ENCODE measurements at places on chromosomes 3 and 15.

DNA sequence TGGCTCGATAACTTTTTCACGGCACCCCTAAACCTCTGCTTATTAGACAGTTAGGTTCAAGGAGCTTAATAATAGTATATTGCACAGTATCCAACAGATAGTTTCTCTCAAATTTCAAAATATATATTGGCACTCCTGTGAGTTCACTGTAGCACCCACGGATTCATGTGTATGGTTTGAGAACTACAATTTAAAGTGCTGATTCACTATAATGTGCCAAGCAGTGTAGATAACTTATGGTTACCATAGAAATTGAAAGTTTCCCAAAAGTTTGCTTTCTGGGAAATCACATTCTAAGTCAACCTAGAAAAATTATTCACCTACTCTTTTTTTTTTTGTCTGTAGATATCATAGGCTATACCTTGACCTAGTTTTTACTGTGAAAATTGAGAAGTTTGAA, 86.6 kb downstream of the GAP43 start:
- DNase-seq = no peak

GRCh38 chr3:64693031-64693430, 5.2 kb upstream of the ADAMTS9 start:
- DNase-seq = no peak

DNA sequence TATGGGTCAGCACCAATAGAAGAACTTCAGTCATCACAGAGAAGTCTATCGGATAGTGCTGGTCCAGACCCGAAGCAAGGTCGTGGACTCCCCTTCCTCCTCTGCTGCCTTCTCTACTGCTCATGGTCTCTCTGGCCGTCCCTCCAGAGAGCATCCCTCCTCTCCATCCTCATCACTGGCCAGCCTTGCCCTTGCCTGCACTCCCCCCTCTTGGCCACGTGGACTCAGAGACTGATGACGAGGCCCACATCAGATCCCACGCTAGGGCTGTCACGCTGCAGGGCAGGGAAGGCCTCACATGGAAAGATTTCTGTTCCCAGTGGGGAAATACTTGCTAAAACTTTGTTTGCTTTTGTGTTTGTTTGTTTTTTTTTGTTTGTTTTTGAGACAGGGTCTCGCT, 35.3 kb downstream of the IGDCC3 start:
- DNase-seq = no peak

DNA sequence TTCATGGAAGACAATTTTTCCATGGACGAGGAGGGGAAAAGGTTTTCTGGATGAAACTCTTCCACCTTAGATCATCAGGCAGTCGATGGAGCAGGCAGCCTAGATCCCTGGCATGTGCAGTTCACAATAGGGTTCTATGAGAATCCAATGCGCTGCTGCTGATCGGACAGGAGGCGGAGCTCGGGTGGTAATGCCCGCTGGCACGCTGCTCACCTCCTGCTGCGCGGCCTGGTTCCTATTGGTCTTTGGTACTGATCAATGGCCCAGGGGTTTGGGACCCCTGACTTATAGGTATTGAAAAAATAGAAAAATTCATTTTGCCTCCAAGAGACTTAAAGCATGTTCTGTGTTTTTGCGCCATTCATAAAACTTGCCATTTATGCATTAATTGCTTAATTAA, 793.9 kb upstream of the NR2F2 start:
- no peak for DNase-seq

GRCh38 chr15:72991026-72991425, 61.2 kb upstream of the NEO1 start:
- DNase-seq = no peak

DNA sequence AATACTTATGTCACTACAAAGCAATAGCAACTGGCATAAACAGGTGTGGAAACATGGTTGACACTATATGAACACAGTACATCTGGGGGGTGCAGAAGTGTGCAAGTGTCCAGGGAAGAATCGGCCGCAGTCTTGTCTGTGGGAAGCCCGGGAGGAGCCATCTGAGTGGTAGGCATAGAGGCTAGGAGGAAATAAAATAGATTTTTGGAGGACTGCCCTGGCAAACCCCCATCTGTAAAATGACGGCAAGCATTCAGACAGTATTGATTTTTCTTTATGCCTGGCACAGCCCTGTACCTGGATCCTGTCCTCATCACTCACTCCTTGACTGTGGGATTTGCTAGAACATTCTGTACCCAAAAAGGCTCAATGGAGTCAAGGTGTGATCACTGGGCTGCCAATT, 31.3 kb downstream of the THSD4 start:
- DNase-seq = no peak

GRCh38 chr3:35473956-35474355, 165.4 kb upstream of the ARPP21 start:
- no peak for DNase-seq

GRCh38 chr3:7707187-7707586, 794.4 kb upstream of the LMCD1 start:
- DNase-seq = no peak

- DNase-seq = no peak
Observed at GRCh38 chr3:175668300-175668699, 809.2 kb downstream of the NAALADL2 start.

DNA sequence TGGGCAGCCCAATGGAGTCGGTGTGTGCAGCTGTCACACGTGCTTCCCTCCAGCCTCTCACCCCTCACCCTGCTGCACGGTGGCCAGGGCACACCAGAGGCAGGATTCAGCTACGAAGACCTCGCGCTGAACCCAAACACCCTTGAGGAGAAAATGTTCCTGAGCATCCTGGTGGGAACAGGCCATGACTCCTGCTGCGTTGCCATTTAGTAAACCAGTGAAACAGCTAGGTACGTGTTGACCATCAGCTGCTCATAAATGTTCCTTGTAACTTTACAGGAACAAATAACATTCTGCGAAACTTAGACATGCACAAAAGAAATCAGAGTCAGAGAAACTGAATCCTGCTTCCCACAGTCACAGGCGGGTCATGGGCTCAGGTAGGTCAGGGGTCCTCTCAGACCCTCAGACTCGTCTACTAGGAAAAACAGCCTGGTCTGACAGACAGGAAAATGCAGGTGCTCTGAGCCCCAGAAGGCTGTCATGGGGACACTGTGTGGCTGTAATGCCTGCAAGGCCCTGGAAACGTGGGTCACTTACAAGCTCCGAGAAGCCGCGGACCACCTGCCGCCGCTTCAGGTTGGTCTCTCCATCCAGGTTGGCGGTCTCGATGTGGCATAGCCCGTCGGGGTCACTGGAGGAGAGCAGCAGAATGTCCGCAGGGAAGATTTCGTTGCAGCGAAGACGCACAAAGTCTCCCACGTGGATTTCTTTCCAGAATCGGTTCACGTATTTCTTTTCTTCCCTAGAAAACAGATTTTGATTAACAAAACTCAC, 82.5 kb downstream of the ATP10A start:
- no peak for DNase-seq

- DNase-seq = no peak
Observed at GRCh38 chr15:61227950-61228936, 859 bp downstream of the RORA start.

DNA sequence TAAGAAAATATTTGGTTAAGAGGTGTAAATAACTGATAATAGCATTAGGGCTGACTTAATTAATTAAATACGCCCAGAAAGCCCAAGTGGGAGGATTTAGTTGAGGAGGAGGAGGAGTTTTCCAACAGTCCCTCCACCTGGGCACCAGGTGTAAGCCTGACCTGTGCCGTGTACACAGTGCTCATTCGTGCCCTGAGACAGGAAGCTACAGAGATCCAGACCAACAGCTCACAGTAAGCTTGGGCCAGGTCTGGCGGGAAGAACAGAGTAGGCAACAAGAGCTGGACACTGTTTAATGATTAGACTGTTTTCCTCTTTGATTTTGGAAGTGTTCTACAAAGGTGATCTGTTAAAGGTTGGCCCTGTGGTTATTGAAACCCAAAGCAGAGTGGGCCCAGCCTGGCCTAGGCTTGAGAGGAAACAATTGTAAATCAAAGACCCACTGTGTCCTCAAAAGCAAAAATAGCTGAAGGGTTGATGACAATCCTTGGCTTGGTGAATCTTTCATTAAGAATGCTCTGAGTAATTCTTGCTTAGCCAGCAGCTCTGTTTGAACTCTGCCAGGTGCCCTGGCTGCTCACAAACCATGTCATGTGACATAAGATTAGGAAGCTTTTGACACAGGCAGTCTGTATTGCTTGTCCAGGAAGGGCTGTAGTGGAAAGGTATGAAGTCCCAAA, 13.8 kb downstream of the SQOR start:
- DNase-seq = no peak

- DNase-seq = no peak
Observed at GRCh38 chr3:16884748-16885592, at the start of gene PLCL2. Gene PLCL2 (plus strand): TSS chr3:16884955. CDS start chr3:16885040, 85 bp downstream.

DNA sequence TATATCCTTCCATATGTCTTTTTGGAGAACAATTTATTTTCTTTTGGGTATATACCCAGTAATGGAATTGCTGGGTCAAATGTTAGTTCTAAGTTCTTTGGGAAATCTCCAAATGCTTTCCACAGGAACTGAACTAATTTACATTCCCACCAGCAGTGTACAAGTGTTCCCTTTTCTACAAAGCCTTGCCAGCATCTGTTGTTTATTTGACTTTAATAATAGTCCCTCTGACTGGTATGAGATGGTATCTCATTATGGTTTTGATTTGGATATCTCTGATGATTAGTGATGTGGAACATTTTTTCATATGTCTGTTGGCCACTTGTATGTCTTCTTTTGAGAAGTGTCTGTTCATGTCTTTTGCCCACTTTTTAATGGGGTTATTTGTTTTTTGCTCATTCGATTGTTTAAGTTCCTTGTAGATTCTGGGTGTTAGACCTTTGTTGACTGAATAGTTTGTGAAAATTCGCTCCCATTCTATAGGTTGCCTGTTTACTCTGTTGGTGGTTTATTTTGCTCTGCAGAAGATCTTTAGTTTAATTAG, 48.4 kb downstream of the TMEM45A start:
- no peak for DNase-seq

DNA sequence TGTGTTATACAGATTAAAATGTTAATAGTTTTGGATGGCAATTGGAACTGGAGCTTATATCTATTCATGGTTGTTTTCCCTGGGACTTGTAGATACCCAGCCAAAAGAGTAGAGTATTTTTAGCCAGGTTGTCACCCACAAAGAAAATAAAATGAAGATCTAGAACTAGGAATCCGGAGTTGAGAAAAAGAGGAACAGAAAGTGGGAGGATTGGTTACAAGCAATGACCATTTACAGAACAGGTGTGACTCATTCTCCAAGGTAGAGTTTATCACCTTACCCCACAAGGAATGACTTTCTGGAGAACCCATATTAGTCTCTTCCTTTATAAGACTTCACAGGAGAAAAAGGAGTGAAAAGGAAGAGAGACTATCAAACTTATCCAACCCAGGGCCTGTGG, 99.8 kb downstream of the TMEM108 start:
- DNase-seq = no peak

- DNase-seq = no peak
Observed at GRCh38 chr15:63752075-63752684, 81.6 kb downstream of the HERC1 start.

- DNase-seq = no peak
Observed at GRCh38 chr3:53815651-53816050, 30.6 kb downstream of the CHDH start.

DNA sequence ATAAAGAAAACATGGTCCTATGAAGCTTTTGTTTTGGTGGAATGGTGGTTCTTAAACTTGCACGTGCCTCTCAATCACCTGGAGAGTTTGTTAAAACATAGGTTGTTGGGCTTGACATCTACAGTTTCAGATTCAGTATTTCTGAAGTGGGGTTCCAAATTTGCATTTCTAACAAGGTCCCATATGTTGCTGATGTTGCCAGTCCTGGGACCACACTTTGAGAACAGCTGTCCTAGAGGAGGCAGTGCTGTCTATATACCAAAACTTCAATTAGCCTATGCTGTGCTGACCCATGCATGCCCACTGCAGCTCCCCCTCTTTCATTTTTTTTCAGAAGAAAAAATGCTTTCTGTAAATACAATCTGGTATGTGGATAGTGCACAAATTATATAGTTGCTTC, 31.3 kb downstream of the ALCAM start:
- no peak for DNase-seq

DNA sequence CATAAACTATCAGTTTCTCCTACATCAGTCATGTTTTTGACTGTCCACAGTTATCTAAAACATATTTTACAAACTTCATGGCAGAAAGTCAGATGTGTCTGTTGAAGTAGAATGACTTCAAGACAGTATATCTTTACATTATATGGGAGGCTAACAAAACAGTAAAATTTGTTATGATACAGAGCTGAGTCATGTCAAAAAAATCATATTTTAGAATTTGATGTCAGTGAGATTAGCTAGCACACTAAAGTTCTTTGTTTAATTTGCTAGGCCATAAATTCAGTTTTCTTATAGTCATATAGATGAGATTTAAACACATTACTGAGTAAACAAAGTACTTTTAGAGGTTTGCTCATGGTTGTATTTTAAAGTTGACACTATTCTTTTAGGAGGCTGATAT, 80.3 kb upstream of the IGSF10 start:
- DNase-seq = no peak

DNA sequence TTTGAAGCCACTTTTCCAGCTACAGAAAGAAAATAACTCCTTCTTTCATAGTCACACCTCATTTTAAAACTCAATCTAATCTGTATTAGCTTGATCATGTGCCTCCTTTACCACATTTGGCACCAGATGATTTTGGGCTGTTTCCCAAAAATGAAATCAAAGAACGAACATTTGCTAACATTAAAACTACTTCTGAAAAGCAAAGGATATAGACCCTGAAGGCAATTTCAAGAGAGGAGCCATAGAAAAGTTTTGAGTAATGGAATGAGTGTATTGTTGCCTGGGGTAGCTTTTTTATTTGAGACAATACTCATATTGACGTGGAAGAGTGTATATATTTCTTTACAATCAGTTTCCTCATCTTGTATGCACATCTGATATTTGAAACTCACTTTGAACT, 152.8 kb upstream of the TBL1XR1 start:
- DNase-seq = no peak

GRCh38 chr15:101381671-101382212, 86.7 kb upstream of the SNRPA1 start:
- no peak for DNase-seq

- no peak for DNase-seq
Observed at GRCh38 chr3:72413228-72413627, 435.0 kb downstream of the SHQ1 start.

DNA sequence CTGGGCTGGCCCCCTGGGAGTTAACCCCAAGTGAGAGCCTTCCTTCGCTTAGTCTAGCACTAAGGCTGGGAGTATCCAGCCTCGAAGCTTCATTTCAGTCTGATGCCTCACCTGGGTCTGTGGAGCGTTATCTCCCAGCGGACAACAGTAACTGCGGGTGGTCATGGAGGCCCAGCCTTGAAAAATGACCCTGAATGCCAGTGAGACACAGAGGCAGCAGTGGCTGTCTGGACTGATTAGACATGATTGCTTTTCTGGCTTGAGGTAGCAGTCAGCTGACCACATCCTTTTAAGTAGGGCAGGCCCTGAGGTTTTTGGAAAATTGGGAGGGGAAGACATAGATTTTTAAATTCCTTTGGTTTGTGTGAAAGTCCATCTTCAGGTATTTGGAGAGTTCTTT, 28.2 kb upstream of the TRIM59 start:
- DNase-seq = no peak

- DNase-seq = no peak
Observed at GRCh38 chr15:36175741-36176291, 403.6 kb upstream of the CDIN1 start.

- no peak for DNase-seq
Observed at GRCh38 chr15:93271871-93272270, 182.9 kb upstream of the RGMA start.

- DNase-seq = no peak
Observed at GRCh38 chr3:135412475-135412874, 553.1 kb upstream of the PPP2R3A start.
